ENCODE measurements at places on chromosomes 5 and 9.
A peak's percentile ranks its signal among the peaks of the same experiment; 100 is the strongest.

DNA sequence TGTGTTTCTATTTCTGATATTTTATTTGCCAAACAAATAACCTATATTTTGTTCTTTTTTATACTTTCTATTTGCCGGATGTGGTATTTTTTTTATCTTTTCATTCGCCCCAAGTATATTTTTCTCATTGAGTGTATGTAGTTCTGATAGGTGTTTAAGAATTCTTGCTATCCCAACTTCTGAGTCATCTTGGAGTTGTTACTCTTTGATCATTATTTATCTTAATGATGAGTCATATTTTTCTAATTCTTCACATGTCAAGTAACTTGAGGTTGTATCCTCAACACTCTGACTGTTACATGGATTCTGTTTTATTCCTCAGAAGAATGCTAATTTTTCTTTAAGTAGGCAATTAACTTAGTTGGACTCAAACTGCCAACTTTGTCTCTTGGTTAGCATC is 498.1 kb downstream of the TLE1 start:
- no peak for DNase-seq

GRCh38 chr5:178467568-178468195 is 122.5 kb downstream of the COL23A1 start:
- peak; percentile 95 for DNase-seq

DNA sequence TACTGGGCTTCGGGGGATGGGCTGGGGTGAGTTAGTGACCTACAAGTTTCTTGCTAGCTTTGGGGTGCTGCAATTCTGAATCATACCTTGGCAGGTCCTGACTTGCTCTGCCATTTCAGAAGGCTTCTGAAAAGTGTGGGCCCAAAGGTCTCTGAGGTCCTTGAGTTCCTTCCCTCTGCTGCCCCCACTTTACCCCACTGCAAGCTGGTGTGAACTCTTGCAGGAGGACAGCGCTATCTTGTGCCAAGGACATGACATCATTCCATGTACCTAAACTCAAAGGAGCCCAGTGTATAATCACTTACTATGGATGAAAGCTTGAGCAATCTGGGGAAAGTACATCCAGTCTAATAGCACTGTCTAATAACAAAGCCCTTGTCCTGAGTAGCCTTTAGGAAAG is 157.4 kb downstream of the RMI1 start:
- no peak for DNase-seq

DNA sequence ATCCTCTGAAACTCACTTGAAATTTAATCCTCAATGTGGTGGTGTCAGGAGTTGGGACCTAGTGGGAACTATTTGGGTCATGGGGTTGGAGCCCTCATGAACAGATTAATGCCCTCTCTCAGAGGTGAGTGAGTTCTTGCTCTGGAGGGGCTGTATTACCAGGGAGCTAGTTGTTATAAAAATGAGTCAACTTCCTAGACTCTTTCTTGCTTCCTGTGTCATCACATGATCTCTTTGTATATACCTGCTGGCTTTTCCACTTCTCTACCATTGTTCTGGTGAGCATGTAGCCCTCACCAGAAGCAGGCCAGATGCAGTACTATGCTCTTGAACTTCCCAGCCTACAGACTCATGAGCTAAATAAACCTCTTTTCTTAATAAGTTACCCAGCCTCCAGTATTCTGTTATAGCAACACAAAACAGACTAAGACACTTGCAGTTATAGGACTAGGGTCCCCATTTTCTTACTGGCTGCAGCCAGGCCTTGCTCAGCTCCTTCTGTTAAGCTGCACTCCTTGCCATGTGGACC is 127.5 kb downstream of the SUSD1 start:
- DNase-seq = no peak

- no peak for DNase-seq
These were observed 32.5 kb upstream of the MIER3 start for GRCh38 chr5:56984445-56984844.

GRCh38 chr5:132055808-132056609 is 4.4 kb upstream of the IL3 start:
- DNase-seq = no peak

DNA sequence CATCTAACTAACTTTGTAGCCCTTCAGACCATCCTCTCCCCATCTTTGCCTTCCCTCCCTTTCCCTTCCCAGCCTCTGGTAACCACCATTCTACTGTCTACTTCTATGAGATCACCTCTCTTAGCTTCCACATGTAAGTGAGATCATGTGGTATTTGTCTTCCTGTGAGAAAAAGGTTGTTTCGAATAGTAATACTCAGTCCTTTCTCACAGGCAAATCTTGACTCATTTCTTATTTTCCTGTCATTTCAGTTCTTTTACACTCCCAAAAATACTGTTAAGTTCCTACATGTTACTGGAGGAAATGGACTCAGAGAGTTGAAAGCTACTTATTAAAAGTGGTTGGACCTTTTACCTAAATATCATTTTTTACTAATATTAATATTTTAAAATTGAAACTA is 82.1 kb downstream of the SLF1 start:
- DNase-seq = no peak

GRCh38 chr9:89544279-89544661 is 46.4 kb upstream of the SEMA4D start:
- no peak for DNase-seq

- DNase-seq = no peak
These were observed 21.3 kb downstream of the GPR151 start for GRCh38 chr5:146494656-146495055.

GRCh38 chr9:82466616-82467260 is 478.2 kb downstream of the SPATA31D1 start:
- DNase-seq = no peak

- no peak for DNase-seq
These were observed 12.4 kb downstream of the CDC37L1 start for GRCh38 chr9:4691795-4692194.

DNA sequence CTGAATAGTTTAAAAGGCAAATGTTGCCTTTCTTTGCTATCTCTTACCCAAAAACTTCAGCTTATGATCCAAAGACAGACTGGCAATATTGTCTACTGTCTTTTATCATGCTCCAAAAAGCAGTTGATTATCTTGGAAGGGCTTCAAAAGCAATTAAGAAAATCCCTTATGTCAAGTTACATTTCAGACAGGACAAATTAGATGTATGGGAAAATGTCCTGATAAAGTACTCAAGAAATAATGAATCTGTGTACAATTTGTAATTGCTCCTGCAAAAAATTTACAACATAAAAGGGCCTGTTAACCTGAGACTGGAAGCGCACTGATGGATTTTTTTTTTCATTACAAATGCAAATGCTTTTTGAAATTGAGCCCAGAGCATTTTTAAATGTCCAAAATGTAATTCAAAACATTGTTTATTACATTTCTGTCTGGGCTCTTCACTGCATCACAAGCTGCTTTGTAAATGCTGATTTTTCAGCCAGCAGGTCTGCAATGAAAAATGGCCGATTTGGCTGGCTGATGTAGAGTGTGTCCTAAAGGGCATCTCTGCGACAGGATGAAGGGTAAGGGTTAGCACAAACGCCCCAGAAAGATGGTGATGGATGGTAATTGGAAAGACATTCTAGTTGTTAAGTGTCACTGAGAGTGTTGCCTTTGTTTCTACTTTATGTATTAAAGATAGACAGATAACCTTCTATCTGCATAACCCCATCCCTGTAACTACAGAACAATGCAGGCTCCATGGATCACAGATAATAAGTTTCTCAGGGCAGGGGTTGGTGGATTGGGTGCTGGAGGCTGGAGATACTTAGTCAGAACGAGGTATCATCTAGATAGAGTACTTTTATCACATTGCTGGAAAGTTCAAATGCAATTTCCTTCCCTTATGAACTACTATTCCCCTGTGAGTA is 27.0 kb downstream of the MAT2B start:
- no peak for DNase-seq

DNA sequence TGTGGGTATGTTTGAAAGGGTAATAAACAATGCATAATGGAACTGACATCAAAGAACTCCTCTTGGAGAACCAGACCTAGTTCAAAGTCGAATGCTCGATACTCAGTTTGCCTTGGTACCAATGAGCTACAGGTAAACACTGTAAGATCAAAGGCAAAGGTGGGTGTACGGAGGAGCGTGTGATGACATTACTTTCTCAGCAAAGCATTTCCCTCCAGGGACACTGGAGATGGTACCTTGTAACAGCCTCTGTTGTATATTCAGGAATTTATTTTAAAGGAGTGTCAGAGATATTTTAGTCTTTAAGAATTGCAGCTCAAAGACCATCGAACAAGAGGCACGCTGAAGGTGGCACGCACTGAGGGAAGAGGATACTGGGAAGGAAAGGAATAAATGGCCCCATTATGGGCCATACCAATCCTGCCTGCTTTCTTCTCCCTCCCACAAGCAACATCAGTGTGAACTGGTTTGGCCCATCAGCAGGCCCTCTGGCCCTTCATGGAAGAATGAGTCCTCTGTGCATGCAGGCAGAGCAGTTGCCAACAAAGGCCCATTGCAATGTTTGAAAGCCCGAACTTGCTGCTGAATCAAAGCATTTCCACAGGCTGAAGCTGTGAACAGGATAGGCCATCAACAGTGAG is 410.2 kb downstream of the ACTL7B start:
- DNase-seq = no peak

GRCh38 chr5:78526049-78526525 is 122.5 kb downstream of the LHFPL2 start:
- DNase-seq = peak; percentile 81

DNA sequence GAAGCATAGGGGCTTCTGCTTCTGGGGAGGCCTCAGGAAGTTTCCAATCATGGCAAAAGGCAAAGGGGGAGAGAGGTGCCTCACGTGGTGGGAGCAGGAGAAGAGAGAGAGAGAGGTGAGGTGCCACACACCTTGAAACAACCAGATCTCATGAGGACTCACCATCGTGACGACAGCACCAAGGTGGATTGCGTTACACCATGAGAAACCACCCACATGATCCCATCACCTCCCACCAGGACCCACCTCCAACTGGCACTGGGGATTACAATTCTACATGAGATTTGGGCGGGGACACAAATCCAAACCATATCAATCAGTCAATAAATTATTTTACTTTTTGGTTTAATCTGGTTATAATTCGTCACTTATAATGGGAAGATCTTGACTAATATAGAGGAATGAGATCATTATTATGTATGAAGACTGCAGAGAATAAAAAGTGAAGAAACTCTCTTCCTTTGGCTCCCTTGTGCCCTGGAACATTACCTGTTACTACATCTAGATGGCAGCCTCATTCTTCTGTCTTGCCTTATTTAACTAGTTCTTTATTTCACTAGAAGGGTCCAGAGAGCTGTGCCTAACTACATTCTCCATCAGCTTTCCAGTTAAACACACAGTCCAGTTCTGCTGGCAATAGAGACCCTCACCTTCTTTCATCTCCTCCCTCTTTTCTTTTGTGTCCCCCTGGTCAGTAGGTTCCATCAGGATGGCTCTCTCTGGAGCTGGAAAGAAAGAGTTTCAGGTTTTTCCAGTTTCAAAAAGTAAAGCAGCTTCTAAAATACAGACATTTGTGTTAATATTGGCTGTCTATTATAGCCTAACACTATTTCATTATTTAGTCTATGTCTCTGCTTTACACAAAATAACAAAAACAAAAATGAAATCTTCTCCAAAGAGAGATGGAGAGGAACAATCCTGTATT is 21.7 kb upstream of the SPINK7 start:
- peak; percentile 4 for DNase-seq

GRCh38 chr5:80864706-80865435 is 95.3 kb upstream of the RASGRF2 start:
- peak; percentile 7 for DNase-seq

GRCh38 chr5:173045474-173045873 is 10.7 kb upstream of the CREBRF start:
- no peak for DNase-seq

GRCh38 chr5:69364414-69364813 is 4.9 kb downstream of the AK6 start:
- peak; percentile 45 for DNase-seq

- no peak for DNase-seq
These were observed 557 bp upstream of the IL3 start for GRCh38 chr5:132059696-132060500.

- DNase-seq = peak; percentile 72
These were observed 11.8 kb downstream of the SUB1 start for GRCh38 chr5:32597041-32597629.

DNA sequence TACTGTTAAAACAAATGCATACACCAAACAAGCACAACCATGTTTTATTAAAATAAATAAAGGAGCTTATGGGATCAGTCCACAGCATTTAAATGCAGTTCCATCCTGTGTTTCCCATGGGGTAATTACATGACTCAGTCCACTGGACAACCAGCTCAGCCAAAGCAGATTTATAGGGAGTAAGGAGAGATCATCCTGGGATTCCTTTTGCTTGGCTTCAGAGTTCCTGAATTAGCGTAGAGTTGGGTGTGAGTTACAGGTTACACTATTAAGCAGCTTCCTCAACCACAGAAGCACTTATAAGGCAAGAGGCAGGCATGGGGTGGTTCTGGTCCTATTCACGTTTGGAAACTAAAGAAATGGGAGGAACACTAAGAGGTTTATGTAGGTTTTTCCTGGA is 381.1 kb upstream of the ACTBL2 start:
- no peak for DNase-seq

- DNase-seq = no peak
These were observed 17.4 kb downstream of the EGR1 start for GRCh38 chr5:138482638-138483037.

DNA sequence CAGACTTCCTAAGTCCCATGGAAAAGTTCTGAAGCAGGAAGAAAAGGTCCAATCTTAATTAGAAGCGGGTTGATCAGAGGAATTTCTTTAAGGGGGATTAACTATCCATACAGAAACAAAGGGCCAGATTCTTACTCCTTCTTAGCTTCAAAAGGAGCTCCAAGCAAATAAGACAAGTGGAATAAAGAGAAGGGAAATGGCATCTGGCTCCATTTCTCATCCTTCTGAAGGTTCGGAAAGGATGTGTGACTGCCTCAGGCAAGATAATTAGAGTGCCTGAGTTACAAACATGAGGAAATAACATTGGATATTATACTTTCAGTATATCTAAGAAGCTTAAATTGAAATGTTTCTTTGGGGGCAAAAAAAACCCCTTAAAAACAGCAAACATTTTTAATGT is 88.1 kb upstream of the ADAMTS19 start:
- no peak for DNase-seq

- no peak for DNase-seq
These were observed 475.1 kb downstream of the SPOCK1 start for GRCh38 chr5:137024044-137024443.

GRCh38 chr9:76827296-76828080 is 63.2 kb downstream of the PCA3 start:
- DNase-seq = no peak

DNA sequence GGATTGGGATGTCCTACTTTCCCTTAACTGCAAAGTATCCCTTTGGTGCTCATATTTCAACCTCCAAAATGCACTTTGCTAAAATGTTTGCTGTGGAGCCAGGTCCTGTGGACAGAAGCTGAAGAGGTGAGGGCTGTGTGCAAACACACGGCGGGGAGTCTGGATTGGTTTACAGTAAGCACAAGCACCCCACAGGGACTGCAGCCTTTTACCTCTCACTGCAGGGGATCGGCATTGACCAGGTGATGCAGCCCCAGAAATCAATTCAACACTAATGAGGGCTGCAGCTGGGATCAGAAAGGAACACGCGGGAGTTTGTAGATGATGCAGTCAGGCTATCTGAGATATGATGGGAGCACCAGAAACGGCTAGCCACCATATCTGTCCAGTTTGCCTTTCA is 450.9 kb downstream of the CCDC171 start:
- DNase-seq = no peak

GRCh38 chr9:103296189-103296588 is 301.1 kb downstream of the CYLC2 start:
- no peak for DNase-seq

- DNase-seq = no peak
These were observed 54.1 kb downstream of the MAN2A1 start for GRCh38 chr5:109743770-109744212.
